ENCODE measurements at places on chromosomes 7 and 10.

GRCh38 chr10:113666682-113667252 lies 2.9 kb upstream of the NRAP start:
- peak; percentile 33 for DNase-seq

GRCh38 chr7:7651479-7651878 lies 10.9 kb downstream of the UMAD1 start:
- no peak for DNase-seq

GRCh38 chr10:90579602-90580242 lies 278.1 kb downstream of the HTR7 start:
- DNase-seq = peak; percentile 62

GRCh38 chr7:7681191-7681935 lies 37.0 kb downstream of the RPA3 start:
- peak; percentile 79 for DNase-seq

GRCh38 chr10:71094712-71095390 lies 117.5 kb upstream of the UNC5B start:
- DNase-seq = no peak

DNA sequence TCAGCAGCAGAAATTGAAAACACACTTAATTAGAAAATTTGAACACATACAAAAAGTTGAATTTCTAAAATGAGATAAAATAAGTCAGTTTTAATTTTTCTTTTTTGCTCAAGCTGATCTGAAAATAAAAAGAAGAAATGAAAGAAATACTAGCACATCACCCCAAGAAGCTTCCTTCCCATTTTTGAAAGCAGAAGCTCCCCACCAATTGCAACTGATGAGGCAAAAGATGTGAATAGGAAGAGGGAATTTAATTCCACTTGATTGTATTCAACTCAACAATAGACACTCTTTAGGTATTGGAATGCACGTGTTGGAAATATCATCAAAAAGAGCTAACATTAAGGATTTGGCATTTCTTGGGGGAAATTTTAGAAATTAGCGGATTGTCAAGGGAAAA lies 175.8 kb downstream of the TRIL start:
- no peak for DNase-seq

DNA sequence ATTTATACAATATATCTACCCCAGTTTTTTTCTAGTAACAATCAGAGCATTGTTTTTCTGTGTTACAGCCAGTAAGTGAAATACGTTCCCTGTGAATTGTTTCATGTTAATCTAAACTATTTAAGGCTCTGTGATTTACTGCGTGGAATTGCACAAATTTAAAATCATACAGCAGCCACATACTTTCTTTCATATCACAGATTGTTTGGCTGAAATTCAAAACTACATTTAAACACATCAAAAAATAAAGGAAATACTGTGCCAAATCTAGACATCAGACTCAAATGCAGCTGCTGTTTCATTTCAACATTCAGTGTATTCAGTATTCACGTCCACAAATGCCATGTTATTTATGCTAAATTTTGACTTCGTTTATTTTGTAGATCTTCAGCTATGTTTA lies 242.6 kb upstream of the HGF start:
- no peak for DNase-seq
